ENCODE measurements at places on chromosomes 12 and 14. TPM values are rescaled to one million over a fixed set of nuclear protein-coding genes. Genes with fewer than 3 reads are reported as not detected.

Gene ATL1
- 0.66 TPM for total RNA-seq

Gene SDSL
- total RNA-seq: 3.5 TPM

Gene DHRS7
- total RNA-seq: 62.1 TPM

Gene RIMBP2
- not detected for total RNA-seq

Gene UNC119B
- total RNA-seq: 22.0 TPM

Gene PLEK2
- total RNA-seq: 12.0 TPM

Gene GALNT16
- total RNA-seq: 1.3 TPM

Gene CCDC184
- 0.29 TPM for total RNA-seq

Gene ZCRB1
- 18.0 TPM for total RNA-seq

Gene DEPDC4
- 2.4 TPM for total RNA-seq

Gene GALNT8
- total RNA-seq: not detected

Gene ENDOU
- not detected for total RNA-seq

Gene IL22
- not detected for total RNA-seq

Gene LBHD2
- total RNA-seq: not detected

Gene ISM2
- 0.29 TPM for total RNA-seq

Gene DIO3
- total RNA-seq: not detected

Gene RD3L
- total RNA-seq: not detected

Gene PRKCH
- 1.5 TPM for total RNA-seq

All from placental pericyte (primary cell).